ENCODE measurements at places on chromosomes 2 and 18. TPM values are rescaled to one million over a fixed set of nuclear protein-coding genes. Genes with fewer than 3 reads are reported as not detected.

DNA sequence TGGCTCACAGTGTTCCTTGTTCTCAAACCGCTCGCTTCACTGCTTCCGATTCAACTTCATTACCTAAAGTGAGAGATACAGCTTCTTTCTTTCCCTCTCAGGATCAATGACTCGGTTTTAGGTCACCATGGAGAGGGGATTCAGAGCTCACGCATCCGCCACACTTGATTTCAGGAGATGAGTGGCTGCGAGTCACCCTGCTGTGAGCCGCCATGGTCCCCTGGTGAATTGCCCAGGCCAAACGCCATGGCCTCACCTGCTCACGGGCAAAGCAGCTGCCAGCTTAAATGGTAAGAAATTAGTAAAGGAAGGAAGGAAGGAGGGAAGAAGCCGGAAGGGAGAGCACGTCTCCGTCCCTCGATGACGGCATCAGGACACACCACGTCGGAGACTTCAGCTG, 60.5 kb downstream of the ADNP2 start:
- H3K4me1 ChIP-seq = no peaks in the 10 kb centered on the region
- no peaks in the 10 kb centered on the region for H3K36me3 ChIP-seq
- H3K4me3 ChIP-seq = no peak overlapping the region
- peaks cover 7% of the 10 kb centered on the region for H3K27me3 ChIP-seq
- no peak for DNase-seq

Gene NCL
- total RNA-seq = 185 TPM

Gene SLC9A4
- 0.05 TPM for total RNA-seq

GRCh38 chr2:203596183-203596582, 61.1 kb upstream of the RAPH1 start:
- H3K4me3 ChIP-seq = no peak overlapping the region
- no peak overlapping the region for H3K27ac ChIP-seq
- no peaks in the 10 kb centered on the region for H3K27me3 ChIP-seq
- no peaks in the 10 kb centered on the region for H3K4me1 ChIP-seq
- no peak for DNase-seq

Gene OSR1
- total RNA-seq = 1.1 TPM

Gene NYAP2
- 0.05 TPM for total RNA-seq
